ENCODE measurements at places on chromosomes 5 and 9. TPM values are rescaled to one million over a fixed set of nuclear protein-coding genes. Genes with fewer than 3 reads are reported as not detected.

DNA sequence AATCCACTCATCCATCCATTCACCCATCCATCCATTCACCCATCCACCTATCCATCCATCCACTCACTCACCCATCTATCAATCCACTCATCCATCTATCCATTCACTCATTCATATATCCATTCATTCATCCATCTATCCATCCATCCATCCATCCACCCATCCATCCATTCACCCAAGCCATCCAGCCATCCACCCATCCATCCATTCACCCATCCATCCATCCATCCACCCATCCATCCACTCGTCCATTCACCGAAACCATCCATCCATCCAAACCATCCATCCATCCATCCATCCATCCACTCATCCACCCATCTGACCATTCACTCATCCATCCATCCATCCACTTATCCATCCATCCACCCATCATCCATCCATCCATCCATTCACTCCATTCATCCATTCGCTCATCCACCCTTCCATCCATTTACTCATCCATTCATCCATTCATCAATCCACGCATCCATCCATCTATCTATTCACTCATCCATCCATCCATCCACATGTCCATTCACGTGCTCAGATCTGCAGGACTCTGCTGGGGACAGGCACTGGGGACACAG lies 6.6 kb downstream of the SLC9A3 start:
- DNase-seq: no peak

DNA sequence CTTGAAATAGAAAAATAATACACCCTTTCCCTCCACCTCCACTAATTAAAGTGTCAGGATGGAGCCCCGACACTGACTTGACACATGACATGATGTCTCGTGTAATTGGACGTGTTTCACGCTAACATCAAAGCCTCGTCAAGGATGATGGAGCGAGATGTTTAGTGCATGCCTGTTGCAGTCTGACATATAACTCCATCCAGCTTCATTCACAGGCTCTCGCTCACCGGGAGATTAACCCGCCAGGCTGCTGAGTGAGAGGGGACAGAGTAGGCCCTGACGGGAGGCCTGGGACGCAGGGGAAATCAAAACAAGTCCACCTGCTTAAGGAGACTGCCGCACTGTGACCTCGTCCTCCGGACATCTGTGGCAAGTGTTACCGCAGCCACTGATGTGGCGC lies 263.5 kb downstream of the SLIT3 start:
- DNase-seq: no peak

DNA sequence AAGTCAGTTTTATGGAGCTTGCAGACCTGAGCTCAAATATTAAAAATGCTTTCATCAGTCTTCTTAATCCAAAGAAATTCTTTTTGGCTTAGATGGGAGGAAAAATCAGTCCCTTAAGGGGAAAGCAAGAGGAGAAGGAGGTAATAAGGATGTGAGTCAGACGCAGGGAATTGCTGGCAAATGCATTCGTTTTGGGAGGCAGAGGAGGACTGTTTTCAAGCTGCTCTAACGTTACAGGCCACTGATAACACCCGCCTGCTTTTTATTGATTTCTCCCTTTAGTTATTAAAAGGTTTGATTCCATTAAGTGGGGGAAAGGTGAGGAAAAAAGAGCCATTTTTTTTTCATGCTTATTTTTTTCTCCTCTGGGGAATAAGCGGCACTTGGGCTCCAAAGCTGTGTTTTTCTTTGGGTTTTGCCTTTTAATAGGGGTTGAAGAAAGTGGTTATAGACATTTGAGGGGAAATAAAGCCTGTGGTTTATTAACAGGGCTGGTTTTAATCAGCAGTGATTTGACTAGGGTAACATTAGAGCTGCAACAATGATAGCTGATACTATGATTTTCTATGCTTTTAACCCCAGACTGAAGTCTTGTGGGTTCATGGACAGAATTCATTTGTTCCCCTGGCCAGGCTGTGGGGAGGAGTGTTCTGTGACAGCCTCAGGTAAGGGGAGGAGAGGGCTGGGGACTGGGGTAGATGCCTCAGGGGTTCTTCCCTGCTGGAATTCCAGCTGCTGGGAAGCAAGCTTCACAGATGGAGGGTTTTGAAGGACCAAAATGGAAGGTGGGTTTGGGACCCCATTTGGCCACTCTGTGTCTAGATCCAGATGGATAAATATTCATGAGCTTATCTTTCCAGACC lies 225.2 kb downstream of the GAS1 start:
- DNase-seq: peak; percentile 92

- DNase-seq: no peak
Observed at GRCh38 chr9:117403848-117404247, 11.0 kb downstream of the ASTN2 start.

DNA sequence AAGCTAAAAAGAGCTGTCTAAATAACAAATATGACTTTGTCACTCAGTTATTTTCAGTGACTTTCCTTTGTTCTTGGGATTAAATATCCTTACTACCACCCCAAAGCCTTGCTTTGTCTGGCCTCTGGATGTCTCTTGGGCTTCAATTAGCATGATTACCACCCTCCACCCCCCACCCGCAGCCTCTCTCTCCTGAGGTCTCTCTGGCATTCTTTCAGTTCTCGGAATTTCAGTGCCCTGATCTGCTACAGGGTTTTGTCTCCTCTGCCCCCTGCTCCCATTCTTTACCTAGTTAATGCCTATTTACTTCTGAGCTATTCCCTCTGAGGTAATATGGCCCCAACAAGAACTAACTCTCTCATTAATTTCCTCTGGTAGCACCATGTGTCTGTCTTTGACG lies 376.4 kb downstream of the DEPDC1B start:
- no peak for DNase-seq

DNA sequence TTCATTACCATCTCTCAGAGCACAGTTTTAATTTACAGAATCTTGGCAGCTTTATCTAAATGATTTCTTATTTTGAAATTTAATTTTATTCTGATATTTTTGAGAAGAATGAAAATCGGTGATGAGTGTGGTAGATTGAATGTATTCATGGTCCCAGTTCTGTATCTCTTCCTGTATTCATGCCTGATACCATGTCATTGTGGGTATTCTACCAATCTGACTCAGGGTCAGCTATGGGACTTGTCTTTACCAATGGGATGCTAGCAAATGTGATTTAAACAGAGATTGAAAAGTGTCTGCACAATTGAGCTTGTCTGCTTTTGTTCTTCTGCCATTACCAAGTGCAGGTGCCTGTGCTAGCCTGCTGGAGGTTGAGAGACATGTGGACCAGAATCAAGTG lies 17.8 kb upstream of the ZNF618 start:
- DNase-seq: no peak

GRCh38 chr5:115732026-115732425 lies 84.4 kb downstream of the CDO1 start:
- DNase-seq: no peak

GRCh38 chr5:112125903-112126302 lies 293.2 kb downstream of the EPB41L4A start:
- peak; percentile 72 for DNase-seq

GRCh38 chr9:19162956-19163355 lies 35.7 kb upstream of the PLIN2 start:
- DNase-seq: no peak

- no peak for DNase-seq
Observed at GRCh38 chr5:2254406-2254805, 371.7 kb upstream of the IRX4 start.

DNA sequence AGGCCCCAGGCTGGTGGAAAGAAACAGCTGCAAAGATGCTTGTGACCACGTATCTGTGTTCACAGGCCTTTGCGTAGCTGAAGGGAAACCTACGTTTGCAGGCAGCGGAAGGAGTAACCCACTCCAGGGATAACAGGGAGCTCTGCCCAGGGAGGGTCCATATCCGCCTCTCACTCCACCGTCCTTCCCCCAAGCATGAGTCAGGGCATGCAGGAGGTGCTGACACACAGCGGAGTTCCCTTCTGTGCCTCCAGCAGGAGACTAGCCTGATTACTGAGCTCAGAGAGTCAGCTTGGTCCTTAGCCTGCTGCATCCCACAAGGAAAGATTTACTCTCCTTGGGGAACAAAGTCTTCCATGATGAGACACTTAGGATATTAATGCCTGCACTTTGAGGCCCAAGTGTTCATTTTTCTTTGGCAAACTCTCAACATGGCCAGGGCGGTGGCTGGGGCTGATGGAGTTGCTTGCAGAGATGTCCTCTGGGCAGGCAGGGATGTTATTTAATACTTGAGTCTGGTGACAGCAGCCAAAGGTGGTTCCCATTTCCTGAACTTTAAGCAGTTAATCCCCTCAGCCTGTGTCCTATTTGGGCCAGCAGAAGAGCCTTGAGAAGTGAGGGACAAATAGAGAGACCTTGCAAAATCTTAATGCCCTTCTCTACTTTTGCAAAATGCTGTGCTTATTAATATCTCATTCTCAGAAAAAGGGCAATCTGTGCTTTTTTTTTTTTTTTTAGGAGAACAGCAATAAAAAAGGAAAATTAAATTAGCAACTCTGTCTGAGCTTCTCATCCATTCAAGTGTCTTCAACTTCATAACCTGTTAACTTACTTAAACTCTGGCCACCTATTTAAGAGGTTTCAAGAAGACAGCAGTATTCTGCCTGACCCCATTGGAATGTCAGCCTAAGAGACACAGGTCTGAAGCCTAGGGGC lies 222.1 kb downstream of the HSPA4 start:
- DNase-seq: no peak

DNA sequence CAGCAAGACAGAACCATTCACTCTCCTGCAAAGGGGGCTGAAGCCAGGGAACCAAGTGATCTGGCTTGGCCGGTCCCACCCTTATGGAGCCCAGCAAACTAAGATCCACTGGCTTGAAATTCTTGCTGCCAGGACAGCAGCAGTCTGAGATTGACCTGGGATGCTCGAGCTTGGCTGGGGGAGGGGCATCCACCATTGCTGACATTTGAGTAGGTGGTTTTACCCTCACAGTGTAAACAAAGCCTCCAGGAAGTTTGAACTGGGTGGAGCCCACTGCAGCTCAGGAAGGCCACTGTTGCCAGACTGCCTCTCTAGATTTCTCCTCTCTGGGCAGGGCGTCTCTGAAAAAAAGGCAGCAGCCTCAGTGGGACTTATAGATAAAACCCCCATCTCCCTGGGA lies 60.5 kb downstream of the TNFSF8 start:
- DNase-seq: no peak

GRCh38 chr5:139845846-139846681 lies 50.5 kb downstream of the PSD2 start:
- no peak for DNase-seq

- peak; percentile 27 for DNase-seq
Observed at GRCh38 chr9:70902692-70903131, 218.7 kb downstream of the TRPM3 start.

DNA sequence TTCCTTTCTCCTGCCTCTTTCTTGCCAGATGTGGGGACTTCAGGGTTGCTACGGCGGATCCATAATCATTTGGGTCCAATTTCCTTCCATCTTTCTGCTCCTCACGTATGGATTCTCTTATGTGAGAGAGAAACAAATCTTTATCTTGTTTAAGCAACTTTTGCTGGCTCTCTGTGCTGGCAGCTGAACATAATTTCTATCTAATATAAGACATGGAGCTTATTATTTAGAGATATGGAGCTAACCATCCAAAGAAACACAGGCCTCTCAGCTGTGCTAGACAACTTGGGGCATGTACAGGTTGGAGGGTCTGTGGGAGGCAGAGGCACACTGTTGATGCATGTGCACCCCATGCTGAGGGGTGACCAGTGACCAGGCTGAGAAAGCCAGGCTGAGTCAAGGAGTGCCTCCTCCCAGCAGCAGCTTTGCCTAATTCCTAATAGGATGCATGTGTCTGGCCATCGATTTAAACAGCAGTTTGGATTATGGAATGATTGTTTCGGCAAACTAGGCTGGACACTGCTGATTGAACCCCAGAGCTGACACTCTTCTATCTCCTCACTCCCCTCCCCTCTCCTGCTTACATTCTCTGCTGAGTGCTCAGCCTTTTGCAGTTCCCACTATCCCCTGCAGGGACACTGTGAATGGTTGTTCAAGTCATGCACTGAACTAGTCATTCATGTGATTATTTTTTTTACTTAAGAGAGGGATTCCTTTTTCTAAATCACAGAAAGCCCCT lies 195.8 kb downstream of the ERCC6L2 start:
- DNase-seq: no peak

DNA sequence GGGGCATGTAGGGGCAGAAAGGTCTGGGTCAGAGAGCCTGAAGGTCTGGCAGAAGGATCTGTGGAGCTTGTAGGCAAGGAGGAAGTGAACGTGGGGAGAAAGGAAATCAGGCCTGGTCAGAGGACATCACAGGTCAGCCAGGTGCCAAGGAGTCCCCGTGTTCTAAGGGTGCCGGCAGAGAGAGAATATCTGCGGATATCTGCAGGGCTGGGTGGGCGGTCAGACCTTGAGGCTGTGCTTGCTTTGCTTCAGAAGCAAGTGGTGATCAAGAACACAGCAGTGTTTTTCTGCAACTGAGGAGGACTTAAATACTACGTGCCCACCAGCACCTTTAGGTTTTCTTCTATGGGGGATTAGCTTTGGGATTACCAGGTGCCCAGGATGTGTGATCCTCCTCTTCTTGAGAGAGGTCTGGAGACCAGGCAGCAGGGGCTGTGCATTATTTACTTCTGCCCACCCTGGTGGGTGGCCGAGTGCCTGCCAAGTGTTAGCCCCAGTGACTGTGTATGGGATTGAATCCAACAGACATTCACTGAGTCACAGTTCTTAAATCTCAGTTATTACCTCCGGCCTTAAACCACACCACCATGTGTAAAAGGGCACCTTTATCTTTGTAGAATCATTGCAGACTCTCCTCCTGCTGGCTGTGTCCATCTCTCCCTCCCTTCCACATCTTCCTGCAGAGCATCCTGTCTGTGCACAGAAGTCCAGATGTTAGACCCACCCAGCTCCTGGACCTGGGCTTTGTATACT lies 12.5 kb upstream of the SHB start:
- no peak for DNase-seq

DNA sequence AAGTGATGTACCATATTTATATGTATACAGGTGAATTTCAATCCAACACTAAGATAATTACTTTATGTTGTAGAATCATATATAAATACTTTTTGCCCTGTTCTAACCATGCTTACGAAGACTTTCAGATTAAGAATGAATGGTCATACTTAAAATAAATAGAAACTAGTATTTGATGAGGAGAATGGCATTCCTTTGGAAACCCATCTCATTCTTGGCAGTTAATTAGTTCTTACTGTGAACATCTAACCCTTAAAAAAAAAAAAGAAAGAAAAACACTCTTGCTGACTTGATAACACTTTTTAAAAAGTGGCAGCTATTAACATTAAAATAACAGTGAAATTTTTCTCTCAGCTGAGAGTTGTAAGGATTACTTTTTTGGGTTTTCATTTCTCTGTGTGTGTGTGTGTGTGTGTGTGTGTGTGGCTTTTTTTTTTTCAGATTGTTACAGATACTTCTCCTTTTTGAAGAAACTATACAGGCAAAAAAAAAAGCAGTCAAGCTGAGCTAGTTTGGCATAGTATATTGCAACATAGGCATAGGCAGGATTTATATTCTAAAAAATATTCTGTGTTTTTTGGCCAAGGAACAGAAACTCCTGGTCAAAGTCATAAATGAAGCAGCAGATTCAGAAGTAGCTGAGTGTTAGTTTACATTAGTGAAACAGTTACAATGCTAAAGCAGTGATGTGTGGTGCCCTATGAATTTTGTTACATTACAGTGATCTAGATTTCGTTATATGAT lies 163.5 kb downstream of the CD180 start:
- no peak for DNase-seq

TTLL11 gene
- 27.9 TPM for polyA plus RNA-seq

FEM1C gene
- 23.0 TPM for polyA plus RNA-seq

SAXO1 gene
- polyA plus RNA-seq: 0.06 TPM

MSMP gene
- polyA plus RNA-seq: not detected

ZDHHC11B gene
- polyA plus RNA-seq: 7.3 TPM

RAB24 gene
- polyA plus RNA-seq: 23.0 TPM

CHSY3 gene
- 4.4 TPM for polyA plus RNA-seq

ARL14EPL gene
- 0.10 TPM for polyA plus RNA-seq

SEMA6A gene
- polyA plus RNA-seq: 64.4 TPM

LCN9 gene
- polyA plus RNA-seq: not detected

GPR151 gene
- not detected for polyA plus RNA-seq

FAM221B gene
- 0.35 TPM for polyA plus RNA-seq

TRIM7 gene
- 20.4 TPM for polyA plus RNA-seq
